ENCODE measurements at places on chromosomes 3 and 15.

- no peak for DNase-seq
These were observed 106.5 kb upstream of the CRBN start for GRCh38 chr3:3286014-3286413.

GRCh38 chr3:72341380-72341770 is 506.9 kb downstream of the SHQ1 start:
- no peak for DNase-seq

GRCh38 chr15:71391421-71392088 is 276.3 kb downstream of the THSD4 start:
- DNase-seq: no peak

- no peak for DNase-seq
These were observed 270.2 kb downstream of the TAFA4 start for GRCh38 chr3:68662176-68662575.

DNA sequence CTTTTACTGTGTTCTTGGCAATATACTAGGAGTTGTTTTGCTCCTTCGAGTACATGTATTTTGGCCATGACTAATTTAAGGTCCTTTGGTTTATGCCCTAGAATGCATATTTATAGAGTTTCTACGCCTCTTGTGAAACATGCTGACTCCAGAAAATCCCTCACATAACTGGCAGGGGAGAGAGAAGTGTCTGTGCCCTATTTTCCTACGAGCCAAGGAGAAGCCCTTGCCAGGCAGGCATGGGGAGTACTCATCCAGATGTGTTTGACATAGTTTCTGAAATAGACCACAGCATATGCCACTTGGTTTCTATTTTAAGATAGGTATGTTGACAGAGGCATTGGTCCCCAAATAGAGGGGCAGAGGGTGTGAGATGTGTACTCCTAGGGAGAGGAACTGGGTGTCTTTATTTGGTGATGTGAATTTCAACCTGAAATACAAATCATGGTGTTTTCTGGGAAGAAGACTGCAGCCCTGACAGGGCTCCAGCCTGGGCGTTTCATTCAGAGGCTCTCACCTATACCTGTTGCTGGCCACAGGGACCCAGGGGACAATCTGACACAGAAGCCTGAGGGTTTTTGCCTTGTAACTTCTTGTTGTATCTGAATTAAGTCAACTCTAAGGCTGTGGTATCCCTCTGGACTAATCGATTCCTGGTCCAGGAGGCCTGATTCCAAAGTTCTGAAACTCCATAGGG is 267.8 kb upstream of the C2CD4B start:
- DNase-seq: no peak

DNA sequence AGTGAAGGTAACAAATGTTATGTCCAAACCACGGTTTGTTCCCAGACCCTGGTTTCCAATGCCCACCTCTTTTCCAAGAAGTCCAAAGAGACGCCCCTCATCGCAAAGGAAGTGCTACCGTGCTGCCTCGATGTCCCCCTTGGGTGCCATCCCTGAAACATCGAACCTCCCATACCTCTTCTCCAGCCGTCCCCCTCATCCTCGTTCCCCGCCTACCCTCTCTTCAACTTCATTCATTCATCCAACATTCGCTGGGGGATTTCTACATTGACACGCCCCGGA is 467 bp downstream of the TIPIN start:
- DNase-seq: no peak

DNA sequence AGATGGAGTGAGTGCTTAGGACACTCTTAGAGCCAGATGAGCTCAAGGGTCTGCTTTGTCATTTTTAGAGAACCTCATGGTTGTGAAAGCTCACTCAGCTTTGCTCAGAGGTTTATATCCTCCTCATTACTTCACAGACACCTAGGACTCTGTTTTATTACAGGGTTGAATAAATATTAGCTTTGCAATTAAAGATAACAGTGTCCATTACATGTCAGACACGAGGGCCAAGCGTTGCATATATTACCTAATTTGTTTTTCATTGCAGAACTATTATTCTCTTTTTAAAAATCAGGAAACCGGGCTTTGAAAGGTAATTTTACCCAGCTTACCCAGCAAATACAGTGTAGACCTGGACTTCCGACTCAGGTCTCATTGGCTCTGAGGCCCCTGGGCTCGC is 16.1 kb downstream of the MAP6D1 start:
- DNase-seq: no peak

GRCh38 chr3:14522129-14522691 is 17.9 kb downstream of the GRIP2 start:
- DNase-seq: no peak

GRCh38 chr3:88005066-88005465 is 53.7 kb downstream of the CGGBP1 start:
- no peak for DNase-seq

DNA sequence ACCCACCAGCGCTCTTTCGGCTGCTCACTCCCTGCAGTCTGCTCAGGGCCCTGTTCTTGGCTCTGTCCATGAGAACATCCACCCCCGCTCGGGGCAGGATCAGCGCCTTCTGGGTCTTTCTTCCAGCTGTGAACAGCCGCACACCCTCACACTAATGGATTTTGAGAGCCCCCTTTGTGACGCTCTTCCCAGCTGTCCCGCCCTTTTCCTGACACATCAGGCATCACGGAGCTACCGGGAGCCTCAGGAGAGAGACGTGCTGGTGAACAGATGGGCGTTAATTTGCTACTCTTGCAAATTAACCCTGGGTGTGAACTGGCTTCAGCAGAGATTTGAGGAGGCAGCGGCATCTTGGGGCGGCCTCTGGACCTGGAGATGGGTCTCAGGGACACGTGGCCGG is 113.0 kb downstream of the TMEM266 start:
- DNase-seq: no peak

DNA sequence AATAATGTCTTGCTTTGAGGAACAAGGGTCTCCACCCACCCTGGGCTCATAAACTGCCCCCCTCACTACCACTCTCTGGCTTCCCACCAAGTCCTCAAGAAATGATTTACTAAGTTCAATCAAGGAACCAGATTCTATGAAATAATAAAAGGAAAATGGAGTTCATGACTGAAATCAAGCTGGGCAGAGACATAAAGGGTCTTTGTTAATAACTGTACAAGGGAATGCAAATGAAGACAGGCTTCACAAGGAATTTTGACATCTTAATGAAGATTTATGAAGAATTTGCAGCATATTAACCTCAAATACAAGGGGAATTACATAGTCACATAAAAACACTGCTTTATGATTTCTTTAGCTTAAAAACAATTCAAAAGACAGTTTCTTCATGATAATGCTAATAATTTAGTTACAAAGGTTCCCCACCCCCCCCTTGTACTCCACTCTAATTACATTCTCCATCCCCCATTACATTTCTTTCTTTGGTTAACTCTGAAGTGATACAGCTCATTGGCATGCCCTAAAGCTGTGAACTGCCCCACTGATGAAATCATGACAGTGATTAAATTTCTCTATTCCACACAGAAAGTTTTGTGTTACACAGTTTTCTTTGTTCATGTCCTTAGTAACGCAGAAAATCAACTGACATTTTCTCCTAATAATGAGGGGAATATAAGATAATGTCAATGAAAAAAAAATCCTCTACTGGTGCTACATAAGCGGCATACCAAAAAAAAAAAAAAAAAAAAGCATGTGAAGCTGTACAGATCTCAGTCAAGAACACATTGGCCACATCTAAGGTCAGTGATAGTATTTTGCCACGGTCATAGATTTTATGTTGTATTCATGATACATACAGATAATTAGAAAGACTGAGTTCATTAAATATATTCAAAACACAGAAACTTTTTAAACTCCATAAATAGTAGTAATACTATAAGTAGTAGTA is 54.4 kb downstream of the WWTR1 start:
- DNase-seq: no peak

DNA sequence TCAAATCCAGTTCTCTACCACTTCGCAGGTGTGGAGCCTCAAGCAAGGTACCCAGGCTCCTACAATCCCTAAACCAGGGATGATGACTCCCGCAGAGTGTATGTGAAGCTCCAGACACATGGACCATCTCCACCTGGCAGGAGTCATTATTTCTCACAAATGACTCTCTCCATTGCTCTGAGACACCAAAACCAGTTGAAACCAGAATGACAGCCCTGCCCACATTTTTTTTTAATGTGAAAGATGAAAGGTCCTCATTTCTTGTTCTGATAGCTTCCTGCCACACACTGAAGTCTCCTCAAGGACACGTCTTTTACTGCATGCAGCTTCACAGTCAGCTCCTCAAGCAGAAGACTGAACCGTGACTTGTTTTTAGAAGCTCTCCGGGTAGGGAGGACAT is 61.4 kb upstream of the ZBTB38 start:
- no peak for DNase-seq

DNA sequence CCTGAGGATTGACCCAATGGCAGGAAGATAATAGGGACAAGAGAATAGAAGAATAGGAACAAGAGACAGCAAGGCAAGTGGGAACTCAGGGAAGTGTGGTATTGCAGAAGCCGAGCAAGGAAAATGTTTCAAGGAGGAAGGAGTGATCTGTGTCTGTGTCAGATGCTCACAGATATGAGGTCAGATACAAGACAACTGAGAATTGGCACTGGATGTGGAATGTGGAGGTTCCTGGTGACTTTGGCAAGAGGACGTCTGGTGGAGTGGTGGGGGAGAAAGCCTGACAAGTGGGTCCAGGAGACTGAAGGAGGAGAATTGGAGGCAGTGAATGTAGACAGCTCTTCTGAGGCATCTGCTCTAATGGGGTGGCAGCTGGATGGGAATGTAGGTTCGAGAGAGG is 24.1 kb downstream of the GYG1 start:
- no peak for DNase-seq

DNA sequence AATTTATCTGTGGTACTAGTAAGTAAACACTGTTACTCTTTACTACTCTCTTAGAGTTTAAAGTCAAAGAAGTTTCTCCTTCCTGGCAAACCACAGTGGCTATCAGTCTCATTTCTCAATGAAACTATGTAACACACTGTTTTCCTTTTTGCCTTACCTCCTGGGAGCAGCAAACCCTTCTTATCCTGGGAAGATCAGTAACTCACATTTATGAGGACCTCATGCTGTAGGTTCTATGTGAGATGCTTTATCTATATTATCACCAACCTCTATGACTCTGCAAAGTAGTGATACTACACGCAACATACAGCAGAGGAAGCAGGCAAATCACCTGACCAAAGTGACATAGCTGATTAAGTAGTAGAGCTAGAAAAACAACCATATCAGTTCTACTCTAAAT is 35.3 kb downstream of the PBRM1 start:
- DNase-seq: no peak

GRCh38 chr15:74832826-74833225 is 6.4 kb downstream of the CPLX3 start:
- no peak for DNase-seq

GRCh38 chr3:169984292-169984691 is 17.7 kb downstream of the SEC62 start:
- no peak for DNase-seq

DNA sequence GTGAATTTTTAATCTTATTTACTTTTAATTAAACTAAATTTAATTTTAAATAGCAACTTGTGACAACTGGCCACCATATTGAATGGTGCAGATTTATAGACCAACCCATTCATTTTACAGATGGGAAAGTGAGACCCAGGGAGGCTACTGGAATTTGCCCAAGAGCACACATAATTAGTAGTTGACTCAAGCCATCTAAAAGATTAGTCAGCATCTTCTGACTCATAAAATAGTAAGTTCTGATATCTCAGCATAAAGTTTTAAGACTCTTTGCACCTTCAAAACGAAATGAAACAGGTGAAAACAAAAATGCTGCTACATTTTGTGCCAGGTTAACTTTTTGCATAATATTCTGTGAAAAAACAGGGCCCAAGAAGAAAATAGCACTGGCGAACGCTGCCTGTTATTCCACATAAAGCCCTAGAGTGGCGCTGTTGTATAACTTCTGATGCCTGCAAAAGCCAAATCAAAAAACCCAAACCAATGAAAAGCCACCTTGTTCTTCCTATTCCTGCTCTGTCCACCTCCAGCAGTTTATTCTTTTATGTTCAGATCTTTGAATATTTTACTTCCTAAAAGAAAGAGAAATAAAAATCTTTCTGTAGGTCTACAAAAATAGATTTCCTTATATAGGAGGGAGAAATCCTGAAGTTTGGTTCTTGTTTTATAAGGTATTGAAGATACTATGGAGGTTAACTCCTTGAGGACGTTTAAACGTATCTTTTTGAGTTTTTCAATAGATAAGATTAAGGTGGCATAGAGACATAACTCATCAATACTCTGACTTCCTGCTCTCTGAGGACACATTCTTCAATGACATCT is 62.8 kb downstream of the OTOL1 start:
- DNase-seq: no peak

DNA sequence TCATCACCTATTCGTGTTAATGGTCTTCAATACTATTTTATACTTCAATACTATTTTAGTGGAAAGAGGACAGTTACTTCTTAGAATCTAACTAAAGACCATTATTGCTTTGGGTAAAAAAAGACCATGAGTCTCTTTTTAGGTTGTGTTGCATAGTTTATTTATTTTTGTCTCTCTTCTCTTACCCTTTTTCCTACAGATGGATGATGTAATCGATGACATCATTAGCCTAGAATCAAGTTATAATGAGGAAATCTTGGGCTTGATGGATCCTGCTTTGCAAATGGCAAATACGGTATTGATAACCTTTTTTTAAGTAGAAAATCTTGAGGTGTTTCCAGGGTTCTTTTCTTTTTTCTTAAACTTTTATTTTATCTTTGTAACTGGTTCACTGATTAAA is 58.5 kb upstream of the SAMMSON start:
- no peak for DNase-seq

DNA sequence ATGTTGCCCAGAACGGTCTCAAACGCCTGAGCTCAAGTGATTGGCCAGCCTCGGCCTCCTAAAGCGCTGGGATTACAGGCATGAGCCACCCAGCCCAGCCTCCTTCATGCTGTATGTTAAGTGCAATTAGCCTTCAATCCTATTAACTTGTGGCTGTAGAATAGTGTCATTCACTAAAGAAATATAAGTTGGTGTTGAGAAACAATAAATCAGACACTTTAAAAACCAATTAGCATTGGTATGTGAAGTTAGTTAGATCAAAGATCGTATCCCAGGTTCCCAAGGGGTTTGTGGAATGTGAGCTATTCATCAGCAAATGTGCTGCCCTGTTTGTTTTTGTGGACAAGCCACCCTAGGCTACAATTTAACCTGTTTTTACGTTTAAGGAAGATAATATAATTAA is 11.0 kb upstream of the PIK3CB start:
- no peak for DNase-seq

DNA sequence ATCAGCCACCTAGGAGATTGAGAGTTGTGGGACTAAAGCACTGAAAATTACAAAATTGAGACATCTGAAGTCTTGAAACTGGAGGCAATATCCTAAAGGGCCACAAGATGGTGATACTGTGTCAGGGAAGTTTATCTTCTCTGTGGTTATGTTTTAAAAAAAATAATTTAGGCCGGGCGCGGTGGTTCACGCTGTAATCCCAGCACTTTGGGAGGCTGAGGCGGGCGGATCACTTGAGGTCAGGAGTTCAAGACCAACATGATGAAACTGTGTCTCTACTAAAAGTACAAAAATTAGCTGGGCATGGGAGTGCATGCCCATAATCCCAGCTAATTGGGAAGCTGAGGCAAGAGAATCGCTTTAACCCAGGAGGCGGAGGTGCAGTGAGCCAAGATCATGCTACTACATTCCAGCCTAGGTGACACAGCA is 17.9 kb upstream of the NIT2 start:
- DNase-seq: peak; percentile 32

All from memory B cell (primary cell).